ENCODE measurements at places on chromosomes 6 and 20.

DNA sequence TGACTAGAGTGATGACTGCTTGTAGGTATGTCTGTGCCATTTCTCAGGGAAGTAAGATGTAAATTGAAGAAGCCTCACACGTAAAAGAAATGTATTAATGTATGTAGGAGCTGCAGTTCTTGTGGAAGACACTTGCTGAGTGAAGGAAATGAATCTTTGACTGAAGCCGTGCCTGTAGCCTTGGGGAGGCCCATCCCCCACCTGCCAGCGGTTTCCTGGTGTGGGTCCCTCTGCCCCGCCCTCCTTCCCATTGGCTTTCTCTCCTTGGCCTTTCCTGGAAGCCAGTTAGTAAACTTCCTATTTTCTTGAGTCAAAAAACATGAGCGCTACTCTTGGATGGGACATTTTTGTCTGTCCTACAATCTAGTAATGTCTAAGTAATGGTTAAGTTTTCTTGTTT, 16.6 kb downstream of the IRF4 start:
- no peak for DNase-seq

DNA sequence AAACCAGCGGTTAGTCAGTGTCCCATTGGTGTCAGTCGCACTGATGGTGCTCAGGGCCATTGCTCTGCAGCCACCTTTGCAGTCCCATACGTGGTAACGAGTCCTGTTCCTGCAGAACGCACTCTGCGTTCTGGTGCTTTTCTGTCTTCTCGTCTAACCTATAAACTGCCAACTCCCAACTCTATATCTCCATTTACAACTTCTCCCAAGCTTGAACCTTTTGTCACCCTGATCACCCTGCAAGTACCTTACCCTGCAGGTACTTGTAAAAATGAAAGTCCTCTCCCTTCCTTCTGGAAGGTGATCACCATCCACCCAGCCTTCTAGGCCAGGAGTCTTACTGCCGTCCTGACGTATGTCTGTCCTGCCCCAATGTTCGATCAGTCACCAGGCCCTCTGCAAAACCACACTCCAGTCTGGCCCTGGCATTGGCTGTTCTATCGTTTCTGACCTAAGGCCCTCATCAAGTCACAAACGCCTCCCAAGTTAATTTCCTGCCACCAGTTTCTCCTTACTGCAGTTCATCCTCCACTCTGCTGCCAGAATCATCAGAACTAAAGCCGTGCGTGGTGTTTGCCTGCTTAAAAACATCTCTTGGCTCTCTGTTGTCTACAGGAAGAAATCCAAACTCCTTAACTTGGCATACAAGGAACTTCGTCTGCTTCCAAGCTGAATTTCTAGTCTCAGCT, 7.9 kb downstream of the RREB1 start:
- DNase-seq: no peak

DNA sequence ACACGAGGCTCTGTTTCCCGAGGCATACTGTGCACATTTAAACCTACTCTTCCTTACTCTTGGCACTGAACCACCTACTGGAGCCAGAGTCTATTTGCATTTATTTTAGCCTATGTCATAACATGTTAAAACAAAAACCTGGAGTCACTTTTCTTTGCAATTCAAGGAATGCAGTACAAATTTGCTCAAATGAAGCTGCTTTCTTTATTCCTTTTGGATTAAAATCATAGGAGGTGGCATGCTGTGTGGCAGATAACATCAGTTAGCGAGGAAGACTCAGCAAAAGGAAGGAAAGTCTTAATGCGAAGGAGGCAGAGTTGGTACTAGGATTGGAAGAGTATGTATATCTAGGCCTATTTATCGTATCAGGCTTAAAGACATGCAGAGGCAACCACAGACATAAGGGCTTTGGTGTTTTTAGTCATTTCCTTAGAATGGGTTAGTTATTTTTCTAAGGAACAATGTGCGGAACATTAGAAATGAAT, 92.9 kb downstream of the SAMD3 start:
- no peak for DNase-seq

GRCh38 chr6:133671376-133671775, 217.5 kb upstream of the TCF21 start:
- no peak for DNase-seq

DNA sequence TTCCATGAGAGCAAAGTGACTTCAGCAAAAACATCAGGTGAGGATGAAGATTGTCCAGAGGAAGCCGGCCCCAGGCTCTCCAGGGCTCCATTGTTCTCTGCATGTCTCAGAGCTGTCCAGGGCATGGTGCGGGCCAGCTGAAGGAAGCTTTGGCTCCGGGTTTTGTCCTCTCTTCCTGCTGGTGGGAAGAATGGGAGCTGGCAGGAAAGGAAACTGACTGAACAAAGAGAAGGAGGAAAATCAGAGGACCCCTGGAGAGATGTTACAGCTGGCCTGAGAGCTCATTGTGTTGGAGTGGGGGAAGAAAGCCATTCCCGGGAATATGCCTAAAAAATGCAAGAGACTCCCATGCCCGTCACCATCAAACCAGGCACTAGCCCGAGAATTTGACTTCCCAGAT, 27.1 kb downstream of the PRND start:
- DNase-seq: no peak

GRCh38 chr6:72809746-72810379, 188.0 kb downstream of the KCNQ5 start:
- DNase-seq: no peak

DNA sequence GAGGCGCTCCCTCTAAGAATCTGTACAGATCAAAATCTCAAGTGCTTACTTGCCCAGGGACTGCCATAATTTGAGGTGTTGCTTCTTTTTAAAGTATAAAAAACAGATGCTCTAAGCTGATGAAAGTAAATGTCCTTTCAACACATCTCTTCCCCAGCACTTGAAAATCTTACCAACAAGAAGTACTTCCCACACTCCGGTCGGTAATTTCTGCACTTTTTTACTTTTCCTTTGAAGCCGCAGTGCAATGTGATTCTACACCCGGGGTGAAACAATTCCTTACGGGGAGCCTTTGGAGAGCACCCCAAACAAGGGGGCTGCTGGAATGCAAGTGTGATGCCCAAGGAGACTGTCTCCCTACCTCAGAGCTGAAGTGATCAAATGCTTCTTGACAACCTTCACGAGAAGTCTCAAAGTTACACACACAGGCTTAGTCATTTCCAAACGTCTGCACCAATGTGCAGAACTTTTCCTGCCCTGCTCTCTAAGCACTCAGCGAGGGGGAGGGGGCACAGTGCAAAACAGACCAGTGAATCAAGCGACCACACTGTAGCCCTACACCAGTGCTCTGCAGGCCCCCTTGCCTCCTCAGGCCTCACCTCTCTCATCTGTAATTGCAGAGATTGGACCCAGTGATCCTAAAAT, 56.7 kb downstream of the ATXN1 start:
- DNase-seq: peak; percentile 91

DNA sequence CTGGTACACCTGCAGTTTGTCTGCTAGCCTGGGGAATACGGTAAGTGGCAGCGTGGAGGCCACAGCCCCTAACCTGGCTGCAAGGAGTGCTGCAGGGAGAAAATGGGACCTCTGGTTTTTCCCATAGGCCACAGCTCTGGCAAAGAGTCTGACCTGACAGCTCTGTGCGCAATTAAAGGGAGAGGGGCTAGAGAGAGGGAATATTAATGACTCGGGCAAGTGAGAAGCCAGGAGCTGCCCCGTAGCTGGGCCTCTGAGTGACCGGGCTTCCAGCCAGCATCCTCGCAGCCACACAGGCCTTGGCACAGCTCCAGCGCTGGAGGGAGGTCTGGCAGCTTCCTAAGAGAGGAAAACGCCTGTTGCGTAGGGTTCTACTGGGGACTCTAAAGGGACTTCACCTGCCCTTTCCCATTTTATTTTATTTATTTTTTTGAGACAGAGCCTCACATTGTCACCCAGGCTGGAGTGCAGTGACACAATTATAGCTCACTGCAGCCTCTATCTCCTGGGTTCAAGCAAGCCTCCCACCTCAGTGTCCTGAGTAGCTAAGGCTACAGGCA, 18.2 kb upstream of the OCSTAMP start:
- no peak for DNase-seq

GRCh38 chr20:53635221-53635620, 41.6 kb upstream of the ZNF217 start:
- no peak for DNase-seq

DNA sequence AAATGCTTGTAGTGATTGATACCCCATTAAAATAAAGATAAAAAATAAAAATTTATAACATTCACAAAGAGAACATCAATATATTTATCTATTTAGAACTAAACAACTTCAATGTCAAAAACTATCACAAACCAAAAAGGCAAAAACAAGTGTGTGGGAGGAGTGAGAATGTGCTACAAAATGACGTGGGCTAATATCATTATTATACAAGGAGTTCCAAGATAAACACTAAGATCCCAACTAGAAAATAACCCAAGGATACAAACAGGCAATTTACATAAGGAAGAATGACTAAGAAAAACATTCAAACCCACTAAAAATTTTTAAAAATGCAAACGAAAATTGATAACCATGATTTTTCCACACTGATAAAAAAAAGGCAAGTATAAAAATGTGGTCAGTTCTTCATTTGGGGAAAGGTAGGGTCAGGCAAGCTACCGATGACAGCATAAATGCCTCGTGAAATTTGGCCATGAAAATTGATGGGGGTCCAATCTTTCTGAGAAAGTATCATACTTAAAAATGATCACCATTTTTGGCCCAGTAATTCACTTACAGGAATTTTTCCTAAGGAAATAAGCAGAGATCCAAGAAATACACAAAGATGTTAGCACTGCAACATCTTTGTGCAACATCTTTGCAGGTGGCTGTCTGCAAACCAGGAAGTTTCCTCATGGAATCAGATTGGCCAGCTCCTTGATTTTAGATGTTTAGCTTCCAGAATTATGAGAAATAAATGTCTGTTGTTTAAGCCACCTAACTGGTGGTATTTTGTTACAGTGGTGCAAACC, 140.2 kb downstream of the TMEM200A start:
- no peak for DNase-seq

DNA sequence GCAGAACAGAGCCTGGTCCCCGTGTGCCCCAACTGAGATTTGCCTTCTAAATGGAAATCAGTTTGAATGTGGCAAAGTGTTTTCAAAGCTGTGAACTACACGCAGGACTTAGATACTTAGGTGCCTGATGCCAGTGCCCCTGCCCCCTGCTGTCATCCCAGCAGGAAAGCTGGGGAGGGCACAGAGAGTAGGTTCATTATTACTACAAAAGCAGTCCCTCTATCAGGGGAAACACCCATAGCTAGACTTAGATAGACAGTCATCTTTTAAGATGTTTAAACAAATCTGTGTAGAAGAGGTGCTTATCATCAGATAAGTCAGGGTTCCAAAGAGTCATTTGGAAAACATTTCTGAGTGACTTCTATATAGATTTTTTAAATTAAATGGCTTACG, 155.0 kb upstream of the SNX9 start:
- DNase-seq: no peak

DNA sequence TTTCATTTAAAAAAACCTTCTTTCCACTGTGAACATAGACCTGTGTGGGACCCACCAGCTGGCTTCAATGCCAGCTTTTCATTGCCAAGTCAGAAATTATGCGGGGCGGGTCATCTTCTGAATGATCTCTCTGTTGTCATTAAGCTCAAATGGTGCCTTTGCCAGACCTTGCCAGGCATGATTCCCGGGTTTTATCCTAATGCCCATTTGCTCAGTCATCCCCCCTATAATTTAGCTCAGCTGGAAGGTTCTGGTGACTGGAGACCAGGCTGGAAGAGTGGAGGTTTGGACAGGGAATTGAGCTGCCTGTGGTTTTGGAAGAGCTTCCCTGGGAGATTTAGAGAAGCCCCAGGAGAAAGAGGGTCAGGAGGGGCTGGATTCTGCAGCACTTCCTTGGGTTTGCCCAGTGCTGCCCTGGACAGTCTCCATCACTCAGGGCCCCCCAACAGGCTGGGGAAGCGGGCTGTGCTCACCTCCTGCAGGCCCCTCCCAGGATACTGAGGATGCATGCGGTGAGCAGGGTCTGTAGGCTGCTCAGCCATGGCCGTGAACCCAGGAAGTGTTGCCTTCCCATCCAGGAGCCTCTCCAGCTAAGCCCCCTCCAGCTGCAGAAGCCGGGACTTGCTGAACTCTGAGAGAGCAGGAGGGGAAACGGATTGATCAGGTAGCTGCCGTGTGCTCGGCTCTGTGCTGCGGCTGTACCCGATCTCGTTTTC, 273.0 kb downstream of the CDH4 start:
- DNase-seq: no peak

GRCh38 chr20:60202046-60202445, 243.8 kb downstream of the CDH26 start:
- DNase-seq: no peak

GRCh38 chr6:80197474-80197873, 91.0 kb downstream of the BCKDHB start:
- DNase-seq: no peak

- DNase-seq: no peak
Measured at GRCh38 chr6:151310852-151311767, 71.3 kb downstream of the AKAP12 start.

DNA sequence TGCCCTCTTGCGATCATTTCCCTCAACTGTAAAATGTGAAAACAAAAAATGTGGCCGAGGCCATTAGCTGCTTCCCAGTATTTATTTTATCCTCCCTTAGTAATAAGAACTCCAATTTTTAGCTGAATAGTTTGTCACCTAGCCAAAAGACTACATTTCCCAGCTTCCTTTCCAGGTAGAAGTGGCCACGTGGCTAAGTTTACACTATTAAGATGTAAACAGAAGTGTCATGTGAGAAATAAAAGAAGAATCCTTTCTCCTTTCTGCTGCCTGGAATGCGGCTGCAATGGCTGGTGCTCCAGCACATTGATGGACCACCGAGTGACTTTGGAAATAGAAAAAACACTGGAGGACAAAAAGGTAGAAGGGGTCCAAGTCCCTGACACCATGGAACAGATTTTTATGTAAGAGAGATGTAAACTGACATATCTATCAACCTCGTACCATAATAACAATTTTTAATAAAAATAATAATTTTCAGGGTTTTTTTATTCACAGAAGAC, 268.8 kb downstream of the PKHD1 start:
- DNase-seq: no peak

DNA sequence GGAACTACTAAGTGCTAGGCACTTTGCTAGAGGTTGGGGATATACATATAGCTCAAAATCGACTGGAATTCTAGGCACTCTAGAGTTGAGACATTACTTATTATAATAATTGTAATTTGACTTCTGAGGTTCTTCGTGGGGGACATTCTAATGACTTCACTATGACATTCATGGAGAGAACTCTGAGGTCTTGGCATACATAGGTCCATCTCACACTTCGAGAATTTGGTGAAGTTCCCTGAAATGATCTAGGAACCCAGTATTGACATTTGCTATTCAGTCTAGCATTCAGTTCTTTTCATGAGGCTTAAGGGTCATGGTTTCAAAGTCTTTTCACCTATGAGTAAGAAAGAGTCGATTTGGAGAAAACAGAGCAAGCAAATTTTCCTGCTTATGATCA, 446.6 kb upstream of the JAG1 start:
- no peak for DNase-seq

DNA sequence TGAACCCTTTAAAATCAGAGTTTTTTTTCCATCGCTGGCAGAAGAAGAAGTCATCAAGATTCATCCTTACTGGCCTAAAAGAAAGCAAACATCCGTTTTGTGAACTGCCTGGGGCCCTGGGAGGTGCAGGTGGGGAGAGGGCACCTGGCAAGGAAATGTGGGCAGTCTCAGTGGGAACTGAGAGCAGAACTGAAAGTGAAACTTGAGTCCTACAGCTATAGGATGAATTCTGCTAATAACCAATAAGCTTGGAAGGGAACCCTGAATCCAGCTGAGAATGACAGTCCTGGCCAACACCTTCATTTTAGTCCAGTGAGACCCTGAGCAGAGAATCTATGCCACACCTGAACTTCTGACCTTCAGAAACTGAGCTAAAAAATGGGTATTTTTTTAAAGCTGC, 130.1 kb upstream of the ASCC3 start:
- no peak for DNase-seq
